MCF 10A (cell line): ENCODE measurements at places on chromosomes 16 and 17. TPM values are rescaled to one million over a fixed set of nuclear protein-coding genes. Genes with fewer than 3 reads are reported as not detected.

DNA sequence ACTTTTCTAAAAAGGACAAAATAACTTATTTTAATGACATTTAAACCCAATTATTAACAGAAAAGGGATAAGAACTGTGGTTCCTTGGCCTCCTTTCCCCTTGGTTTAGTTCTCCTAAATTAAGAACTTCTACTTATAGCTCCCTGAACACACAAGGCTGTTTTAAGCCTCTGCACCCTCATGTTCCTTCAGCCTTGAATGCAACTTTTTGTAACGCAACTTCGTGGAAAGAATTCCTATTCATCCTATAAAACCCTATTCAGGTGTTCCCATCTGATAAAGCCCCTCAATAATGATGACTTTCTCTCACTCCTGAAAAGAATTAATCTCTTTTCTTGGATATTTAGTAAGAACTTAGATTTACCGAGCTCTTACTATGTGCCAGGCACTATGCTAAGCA, 6.3 kb downstream of the STAT3 start:
- H3K4me1 ChIP-seq: peaks cover 22% of the 10 kb centered on the region
- peaks cover 62% of the 10 kb centered on the region for H3K36me3 ChIP-seq
- DNase-seq: no peak
- H3K27ac ChIP-seq: no peak overlapping the region
- H3K4me3 ChIP-seq: no peak overlapping the region

The CEP112 gene
- total RNA-seq: 8.1 and 12.5 TPM in 2 replicates

- H3K36me3 ChIP-seq: peaks cover 2% of the 10 kb centered on the region
- H3K27me3 ChIP-seq: no peaks in the 10 kb centered on the region
- H3K27ac ChIP-seq: peak overlapping the region; percentile 64
These were observed 67.7 kb downstream of the MPRIP start for GRCh38 chr17:17109907-17110306.

- peaks cover 31% of the 10 kb centered on the region for H3K4me1 ChIP-seq
- H3K27ac ChIP-seq: peak overlapping the region; percentile 94
- no peak for DNase-seq
- peaks cover 31% of the 10 kb centered on the region for H3K36me3 ChIP-seq
- peak overlapping the region; percentile 86 for H3K4me3 ChIP-seq
These were observed 2.1 kb downstream of the TXNDC11 start for GRCh38 chr16:11740567-11740966.

GRCh38 chr16:89317101-89317671, 99.7 kb downstream of the ZNF778 start:
- H3K4me3 ChIP-seq: peak overlapping the region; percentile 5
- H3K27me3 ChIP-seq: no peaks in the 10 kb centered on the region
- peaks cover 77% of the 10 kb centered on the region for H3K4me1 ChIP-seq
- peaks cover 47% of the 10 kb centered on the region for H3K36me3 ChIP-seq
- DNase-seq: no peak

The SPNS3 gene
- total RNA-seq: not detected in 2 replicates

DNA sequence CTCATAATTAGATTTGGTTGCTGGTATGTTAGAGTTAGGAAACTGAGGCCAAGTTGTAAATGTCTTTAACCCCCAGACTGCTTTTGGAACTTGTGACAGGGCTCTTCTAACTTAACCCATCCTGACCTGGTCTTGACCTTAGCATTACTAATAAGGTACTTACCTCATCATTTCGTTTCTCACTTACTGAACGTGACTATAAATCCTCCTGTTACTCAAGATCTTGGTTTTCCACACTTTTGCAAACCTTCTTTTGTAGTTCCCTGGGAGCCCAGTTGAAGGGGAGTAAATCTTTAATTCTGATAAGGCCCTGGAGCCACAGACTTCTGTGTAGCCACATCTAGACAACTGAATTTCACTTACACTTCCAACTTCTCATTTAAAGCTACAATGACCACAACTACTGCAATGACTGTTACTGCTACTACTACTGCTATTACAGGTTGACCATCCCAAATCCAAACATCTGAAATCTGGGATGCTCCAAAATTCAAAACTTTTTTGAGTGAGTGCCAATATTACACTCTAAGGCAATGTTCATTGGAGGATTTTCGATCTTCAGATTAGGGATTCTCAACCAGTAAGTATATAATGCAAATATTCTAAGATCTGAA, 248.8 kb upstream of the TBX2 start:
- no peak overlapping the region for H3K4me3 ChIP-seq
- H3K27me3 ChIP-seq: no peaks in the 10 kb centered on the region
- no peaks in the 10 kb centered on the region for H3K4me1 ChIP-seq
- H3K36me3 ChIP-seq: peaks cover 6% of the 10 kb centered on the region
